ENCODE measurements at places on chromosomes 6 and 20. TPM values are rescaled to one million over a fixed set of nuclear protein-coding genes. Genes with fewer than 3 reads are reported as not detected.

PTCRA gene
- total RNA-seq, result not detected

OARD1 gene
- 4.6 TPM for total RNA-seq

KCNK16 gene
- total RNA-seq, result not detected

NKX2-4 gene
- total RNA-seq, result not detected

CCR6 gene
- total RNA-seq, result not detected

SCRT2 gene
- not detected for total RNA-seq

ULBP1 gene
- total RNA-seq, result 1.7 TPM

ADGRB3 gene
- total RNA-seq, result 1.4 TPM

SDHAF4 gene
- total RNA-seq, result 8.0 TPM

FOXQ1 gene
- total RNA-seq, result 1.3 TPM

TAF8 gene
- total RNA-seq, result 10.5 TPM

SCGN gene
- not detected for total RNA-seq

RIOK1 gene
- 16.8 TPM for total RNA-seq

LRRC73 gene
- total RNA-seq, result 0.63 TPM

OR2B6 gene
- not detected for total RNA-seq

RUNX2 gene
- total RNA-seq, result 0.74 TPM

SPATS1 gene
- not detected for total RNA-seq

SMAP1 gene
- 32.4 TPM for total RNA-seq

ADTRP gene
- total RNA-seq, result 2.6 TPM

ZNF391 gene
- 1.4 TPM for total RNA-seq

ZSWIM3 gene
- total RNA-seq, result 4.3 TPM

MUC21 gene
- not detected for total RNA-seq

MYL9 gene
- total RNA-seq, result 50.0 TPM

PGBD1 gene
- total RNA-seq, result 7.7 TPM

LMBRD1 gene
- 47.6 TPM for total RNA-seq

ARFGEF2 gene
- total RNA-seq, result 52.7 TPM

BEND3 gene
- total RNA-seq, result 1.9 TPM

NT5E gene
- total RNA-seq, result 67.2 TPM

KIAA1755 gene
- total RNA-seq, result 4.9 TPM

ADGB gene
- not detected for total RNA-seq

HSPA12B gene
- total RNA-seq, result 0.18 TPM

IRF4 gene
- total RNA-seq, result not detected

SLA2 gene
- total RNA-seq, result not detected

GFOD1 gene
- total RNA-seq, result 3.0 TPM

C6orf15 gene
- not detected for total RNA-seq

CST5 gene
- not detected for total RNA-seq

TXLNB gene
- total RNA-seq, result 0.36 TPM

Measured in fibroblast of the aortic adventitia (primary cell).